Activated T-cell treated with anti-CD3 and anti-CD28 coated beads, Interleukin-2, amount 50 U/mL, for 48 hours (primary cell): ENCODE measurements at places on chromosomes 11 and 22.

- no peak for DNase-seq
These were observed 12.9 kb downstream of the RNF141 start for GRCh38 chr11:10528121-10528520.

DNA sequence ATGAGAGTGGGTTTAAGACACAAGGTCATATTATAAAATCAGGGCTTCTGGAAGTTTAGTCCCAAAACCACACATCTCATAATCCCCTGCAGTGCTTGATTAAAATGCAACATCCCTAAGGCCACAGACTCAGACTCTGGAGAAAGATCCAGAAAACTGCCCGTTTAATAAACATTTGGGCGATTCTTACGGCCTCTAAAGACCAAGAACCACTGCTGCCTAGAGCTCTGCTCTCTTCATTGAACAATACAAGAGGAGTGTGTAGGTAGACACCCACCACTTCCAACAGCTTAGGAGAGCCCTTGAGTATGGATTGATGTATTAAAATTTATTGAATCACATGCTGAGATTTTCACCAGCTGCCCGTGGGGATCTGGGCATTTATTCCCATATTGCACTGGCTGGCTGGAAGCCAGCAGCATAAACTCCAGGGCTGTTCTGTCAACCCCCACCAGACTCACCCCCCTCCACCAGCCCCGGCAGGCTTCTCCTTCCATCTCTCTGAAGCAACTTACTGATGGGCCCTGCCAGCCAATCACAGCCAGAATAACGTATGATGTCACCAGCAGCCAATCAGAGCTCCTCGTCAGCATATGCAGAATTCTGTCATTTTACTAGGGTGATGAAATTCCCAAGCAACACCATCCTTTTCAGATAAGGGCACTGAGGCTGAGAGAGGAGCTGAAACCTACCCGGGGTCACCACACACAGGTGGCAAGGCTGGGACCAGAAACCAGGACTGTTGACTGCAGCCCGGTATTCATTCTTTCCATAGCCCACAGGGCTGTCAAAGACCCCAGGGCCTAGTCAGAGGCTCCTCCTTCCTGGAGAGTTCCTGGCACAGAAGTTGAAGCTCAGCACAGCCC is 749 bp upstream of the BEST1 start:
- DNase-seq: no peak

DNA sequence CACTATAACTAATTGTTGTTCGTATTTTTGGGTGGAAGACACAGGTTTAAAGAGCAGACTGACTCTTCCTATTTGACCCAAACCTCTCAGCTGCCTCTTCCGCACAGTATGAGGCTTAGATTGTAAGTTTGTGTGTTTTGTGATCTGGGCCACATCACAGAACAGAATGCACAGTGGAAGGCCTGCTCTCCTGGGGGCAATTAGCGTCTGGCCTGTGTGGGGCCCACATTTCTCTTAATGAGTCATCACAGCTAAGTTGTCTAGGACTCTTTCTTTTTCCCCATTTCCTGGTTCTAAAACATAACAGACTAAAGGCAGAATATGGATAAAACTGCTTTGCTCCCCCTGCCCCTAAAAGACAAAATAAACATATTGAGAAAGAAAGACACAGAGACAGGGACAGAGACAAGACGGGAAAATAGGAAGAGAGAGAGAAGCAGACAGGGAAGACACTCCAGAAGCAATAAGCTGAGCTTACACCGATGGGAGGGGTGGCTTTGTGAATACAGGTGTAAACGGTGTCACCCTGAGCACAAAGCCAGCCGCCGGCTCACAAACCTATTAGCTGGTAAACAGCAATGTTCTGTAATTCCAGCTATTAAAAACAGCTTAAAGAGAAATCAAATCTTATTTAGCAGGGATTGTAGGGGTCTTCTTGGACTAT is 127.4 kb upstream of the OPCML start:
- no peak for DNase-seq

GRCh38 chr22:46108564-46109473 is 41.5 kb upstream of the PPARA start:
- no peak for DNase-seq

DNA sequence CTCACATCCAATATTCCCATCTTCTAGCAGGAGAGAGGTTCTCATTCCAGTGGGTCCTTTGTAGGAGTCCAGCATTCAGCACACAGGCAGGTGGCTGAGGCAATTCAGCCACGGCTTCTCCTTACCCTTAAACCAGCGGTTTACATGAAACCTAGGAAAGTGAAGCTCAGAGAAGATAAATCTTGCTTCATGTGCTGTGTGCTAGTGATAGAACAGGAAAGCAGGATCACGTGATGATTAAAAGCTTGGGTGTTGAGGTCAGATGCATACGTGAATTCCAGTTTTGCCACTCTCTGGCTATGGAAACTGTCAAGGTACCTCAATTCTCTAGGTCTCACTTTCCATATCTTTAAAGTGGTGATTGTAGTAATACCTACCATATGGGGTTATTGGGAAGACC is 331.6 kb downstream of the INSC start:
- DNase-seq: no peak

- DNase-seq: peak; percentile 77
These were observed 1.1 kb upstream of the EXT2 start for GRCh38 chr11:44094260-44094868.

GRCh38 chr11:67489203-67489884 is 6.5 kb downstream of the AIP start:
- no peak for DNase-seq

DNA sequence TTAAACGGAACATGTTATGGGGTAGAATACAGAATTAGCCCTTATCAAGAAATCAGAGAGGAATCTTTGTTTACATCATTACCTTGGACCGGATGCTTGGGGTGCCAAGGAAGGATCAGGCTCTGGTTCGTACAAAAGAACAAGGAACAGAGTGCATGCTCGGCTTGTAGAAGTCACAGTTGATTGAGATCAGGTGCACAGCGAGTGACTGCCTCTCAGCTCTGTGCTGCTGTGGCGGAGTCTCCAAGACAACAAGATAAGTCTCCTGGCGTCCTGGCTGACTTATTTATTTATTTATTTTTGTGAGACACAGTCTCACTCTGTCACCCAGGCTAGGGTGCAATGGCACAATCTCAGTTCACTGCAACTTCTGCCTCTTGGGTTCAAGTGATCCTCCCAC is 31.8 kb downstream of the GLB1L2 start:
- DNase-seq: no peak

- DNase-seq: peak; percentile 93
These were observed 741 bp upstream of the TMEM179B start for GRCh38 chr11:62786318-62787004.
